T-helper 17 cell (primary cell): ENCODE measurements at places on chromosomes 11 and 22.

- no peak for DNase-seq
These were observed 66.0 kb downstream of the PHF21B start for GRCh38 chr22:44943701-44944324.

GRCh38 chr22:19292458-19293230 is 1.1 kb upstream of the CLTCL1 start:
- DNase-seq, result no peak

GRCh38 chr11:18457450-18457849 is 1.8 kb downstream of the LDHAL6A start:
- DNase-seq, result no peak

GRCh38 chr11:114291842-114292680 is 4.1 kb upstream of the NNMT start:
- no peak for DNase-seq

- DNase-seq, result no peak
These were observed 1085.0 kb upstream of the TENM4 start for GRCh38 chr11:80525663-80526405.

DNA sequence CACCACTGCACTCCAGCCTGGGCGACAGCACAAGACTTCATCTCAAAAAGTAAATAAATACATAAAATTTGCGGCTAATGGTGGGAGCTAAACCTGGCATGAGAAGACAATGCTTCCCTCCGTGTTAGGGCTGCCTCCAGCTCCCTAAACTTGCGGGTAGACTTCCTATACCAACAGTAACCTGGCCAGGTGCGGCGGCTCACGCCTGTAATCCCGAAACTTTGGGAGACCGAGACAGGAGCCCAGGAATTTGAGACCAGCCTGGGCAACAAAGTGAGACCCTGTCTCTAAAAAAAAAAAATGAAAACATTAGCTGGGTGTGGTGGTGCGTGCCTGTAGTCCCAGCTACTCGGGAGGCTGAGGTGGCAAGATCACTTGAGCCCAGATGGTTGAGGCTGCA is 25.3 kb downstream of the SLC25A18 start:
- no peak for DNase-seq

GRCh38 chr22:50008151-50009040 is 4.2 kb downstream of the IL17REL start:
- DNase-seq, result peak; percentile 8

- no peak for DNase-seq
These were observed 147.9 kb upstream of the LUZP2 start for GRCh38 chr11:24348908-24349307.

DNA sequence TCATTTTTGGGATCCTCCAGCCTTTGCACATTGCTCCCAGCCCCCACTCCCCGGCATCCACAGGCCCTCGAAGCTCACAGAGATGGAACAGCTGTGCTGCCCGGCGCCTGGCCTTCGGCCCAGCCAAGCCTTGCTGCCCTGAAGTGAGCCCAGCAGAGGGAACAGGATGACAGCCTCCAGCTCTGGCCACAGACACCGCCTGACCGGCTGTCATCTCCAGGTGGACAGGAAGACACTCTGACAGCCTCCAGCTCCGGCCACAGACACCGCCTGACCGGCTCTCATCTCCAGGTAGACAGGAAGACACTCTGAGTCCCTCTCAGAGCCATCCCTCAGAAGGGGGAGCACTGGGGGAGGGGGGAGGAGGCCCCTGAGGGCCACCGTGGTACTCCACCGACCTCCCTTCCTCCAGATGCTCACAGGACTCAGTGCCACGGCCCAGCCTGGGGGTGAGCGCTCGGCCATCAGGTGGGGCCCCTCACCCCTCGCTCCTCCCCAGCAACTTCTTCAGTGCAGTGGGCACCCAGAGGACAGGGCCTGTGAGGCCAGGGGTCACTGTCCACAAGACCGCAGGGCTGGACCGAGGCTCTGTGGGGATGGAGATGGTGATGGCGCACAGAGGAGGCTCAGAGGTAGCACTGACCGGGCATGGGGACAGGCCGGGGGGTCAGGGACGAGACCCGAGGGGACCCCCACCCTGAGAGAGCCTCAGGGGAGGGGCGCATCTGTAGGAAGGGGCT is 58.6 kb downstream of the BRD1 start:
- DNase-seq, result no peak
